ENCODE measurements at places on chromosomes 7 and 10.

GRCh38 chr10:80462981-80463741 lies 9.1 kb downstream of the TSPAN14 start:
- no peak for DNase-seq

DNA sequence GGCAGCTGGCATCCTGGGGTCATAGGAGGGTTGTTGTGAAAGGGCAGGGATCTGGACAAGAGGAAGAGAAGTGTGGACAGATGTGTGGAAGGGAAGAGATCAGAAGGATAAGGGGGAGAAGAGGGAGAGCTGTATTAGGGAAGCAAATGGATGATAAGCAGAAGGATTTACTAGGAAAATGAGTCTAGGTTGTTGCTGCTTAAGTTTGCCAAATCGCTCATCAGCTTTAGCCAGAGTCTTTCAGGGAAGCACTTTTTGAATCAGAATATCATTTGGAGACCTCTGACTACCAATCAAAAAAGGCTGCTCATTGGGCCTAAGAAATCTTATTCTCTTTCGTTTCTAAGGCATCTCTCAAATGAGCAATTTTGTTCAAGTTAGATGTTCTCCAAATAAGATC lies 2.6 kb upstream of the CSGALNACT2 start:
- DNase-seq, result no peak

- no peak for DNase-seq
Observed at GRCh38 chr7:52726986-52727385, 308.4 kb upstream of the POM121L12 start.

DNA sequence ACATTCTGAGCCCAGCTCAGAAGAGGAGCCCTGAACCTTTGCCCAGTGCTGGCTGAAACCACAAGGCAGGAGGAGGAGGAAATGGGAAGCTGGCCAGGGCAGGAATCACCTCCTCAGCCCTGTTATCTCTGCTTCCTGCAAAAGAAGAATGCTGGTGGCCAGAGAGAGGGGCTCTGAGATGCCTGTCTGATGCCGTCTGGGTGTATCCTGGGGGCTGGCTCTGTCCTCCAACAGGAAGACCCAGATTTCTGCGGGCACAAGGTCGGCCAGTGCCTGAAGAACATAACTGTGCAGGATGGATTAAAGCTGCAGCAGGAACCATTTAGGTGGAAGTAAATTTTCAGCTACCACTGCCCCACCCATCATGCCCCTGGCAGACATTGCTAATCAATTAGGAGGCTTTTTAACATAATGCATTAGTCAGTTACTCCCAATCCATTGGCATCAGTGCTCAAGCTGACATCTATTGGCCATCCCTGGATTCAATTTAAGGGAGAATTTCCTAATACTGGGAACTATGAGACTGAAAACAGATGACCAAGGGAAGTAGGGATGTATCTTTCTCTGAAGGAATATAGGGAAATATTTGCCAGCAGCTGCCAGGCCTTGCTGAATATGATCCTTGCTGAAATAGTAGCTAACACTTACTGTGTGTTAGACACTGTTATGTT lies 67.7 kb downstream of the COL13A1 start:
- DNase-seq, result no peak

Data from A549 (cell line).